ENCODE measurements at places on chromosomes 4 and X.

DNA sequence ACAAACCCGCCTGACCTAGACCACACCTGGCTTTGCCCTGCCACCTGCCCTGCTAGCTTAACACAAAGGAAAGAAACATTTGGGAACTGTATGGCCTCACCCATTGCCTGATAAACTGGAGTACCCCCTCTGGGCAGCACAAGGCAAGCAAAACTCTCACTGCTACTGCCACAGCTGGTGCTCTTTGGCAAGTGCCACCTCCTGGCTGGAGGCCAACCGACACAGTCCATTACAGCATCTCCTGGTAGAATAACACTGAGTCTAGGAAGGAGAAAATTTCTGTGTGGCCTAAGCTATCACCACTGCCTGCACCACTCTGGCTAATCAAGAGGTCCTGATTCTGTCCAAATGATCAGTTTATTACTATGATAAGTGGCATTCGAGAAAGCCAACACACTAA lies 18.9 kb upstream of the SPANXN3 start:
- no peak for DNase-seq

DNA sequence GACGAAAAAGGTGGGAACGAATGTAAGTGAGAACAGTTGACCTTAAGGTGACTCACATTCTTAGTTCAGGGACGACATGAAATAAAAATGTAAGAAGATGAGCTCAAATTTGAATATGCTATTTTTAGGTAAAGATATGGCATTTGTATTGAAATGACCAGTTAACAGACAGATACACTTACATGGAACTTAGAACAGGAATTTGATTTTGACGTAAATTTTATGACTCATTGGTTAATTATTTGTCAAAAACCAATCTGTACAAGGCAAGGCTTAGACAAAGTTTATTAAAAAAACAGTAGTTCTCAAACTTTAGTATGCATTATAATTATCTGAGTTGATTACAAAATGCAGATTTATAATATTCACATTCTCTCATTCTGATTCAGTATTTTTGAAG lies 469.4 kb downstream of the CFAP47 start:
- DNase-seq, result no peak

- no peak for DNase-seq
These were observed 4.7 kb upstream of the DOK7 start for GRCh38 chr4:3458371-3458770.

GRCh38 chr4:94177822-94178221 lies 29.8 kb upstream of the SMARCAD1 start:
- DNase-seq, result no peak

DNA sequence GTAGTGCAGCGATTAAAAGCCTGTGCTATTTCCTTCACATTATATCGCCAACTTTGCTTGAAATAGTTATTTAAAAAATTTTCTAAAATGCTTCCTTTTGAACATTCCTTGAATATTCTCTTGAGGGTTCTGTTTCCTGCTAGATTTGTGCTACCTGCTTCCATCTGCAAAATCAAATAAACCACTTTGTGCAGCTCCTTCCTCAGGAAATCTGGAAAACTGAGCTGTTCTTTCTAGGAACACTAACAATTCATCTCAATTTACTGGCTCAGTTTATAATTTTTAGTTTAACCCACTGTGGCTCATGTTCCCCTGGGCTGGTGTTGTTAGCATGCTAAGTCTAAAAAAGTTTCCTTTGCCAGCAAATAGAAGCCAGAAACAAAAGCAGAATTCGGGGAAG lies 88.1 kb upstream of the LCORL start:
- no peak for DNase-seq

DNA sequence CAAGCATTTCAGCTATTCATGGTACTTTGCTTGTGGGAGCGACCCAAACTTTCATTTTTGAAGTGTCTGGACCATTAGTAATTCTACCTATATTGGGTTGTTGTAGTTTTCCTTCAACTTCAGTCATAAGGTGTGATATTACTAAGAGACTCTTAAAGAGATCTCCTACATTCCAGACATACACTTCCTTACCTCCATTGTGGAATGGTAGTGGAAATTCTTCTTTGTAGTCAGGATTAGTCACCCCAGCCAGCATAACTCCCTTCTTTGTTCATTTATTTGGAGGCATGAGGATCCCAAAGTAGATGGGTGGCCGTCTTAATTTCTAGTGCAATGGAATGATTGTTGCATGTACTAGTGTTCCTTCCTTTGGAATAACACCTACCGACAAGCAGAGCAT lies 991.4 kb downstream of the ARAP2 start:
- DNase-seq, result no peak

Data from stimulated activated CD8-positive, alpha-beta memory T cell treated with anti-CD3 and anti-CD28 coated beads, Interleukin-15, amount 100 ng/mL, for 1 hour (primary cell).